Stimulated activated CD8-positive, alpha-beta memory T cell treated with anti-CD3 and anti-CD28 coated beads, Interleukin-15, amount 100 ng/mL, for 1 hour (primary cell): ENCODE measurements at places on chromosomes 11 and 22.

DNA sequence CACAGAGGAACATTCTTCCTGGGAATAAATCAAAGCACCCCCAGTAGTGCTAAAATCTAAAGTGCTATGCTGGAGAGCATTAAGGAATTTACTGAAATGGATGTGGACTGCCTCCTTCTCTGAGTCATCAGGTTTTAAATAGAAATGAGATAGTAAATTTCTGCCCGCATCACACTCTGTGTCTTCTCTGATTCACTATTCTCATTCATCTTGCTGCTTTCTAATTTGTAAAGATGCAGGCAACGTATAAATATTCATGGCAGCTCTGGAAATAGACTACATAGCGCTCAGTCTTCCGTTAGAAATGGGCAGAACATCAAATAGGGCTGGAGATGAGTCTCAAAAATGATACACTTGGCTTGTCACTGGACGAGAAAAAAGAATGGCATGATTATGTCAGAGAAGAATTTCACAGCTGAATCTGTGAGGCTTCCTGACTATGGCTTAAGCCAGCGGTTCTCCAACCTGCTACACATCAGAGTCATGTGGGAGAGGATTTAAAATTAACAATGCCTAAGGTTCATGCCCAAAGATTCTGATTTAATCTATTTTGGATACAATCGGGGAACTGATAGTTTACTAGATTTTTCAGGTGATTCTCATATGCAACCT is 178.2 kb downstream of the LRRC4C start:
- DNase-seq: no peak

GRCh38 chr22:39185601-39186012 is 33.1 kb upstream of the CBX7 start:
- no peak for DNase-seq

- DNase-seq: no peak
Observed at GRCh38 chr11:65506290-65506771, 7.5 kb downstream of the MALAT1 start.

GRCh38 chr11:518463-519202 is 11.6 kb upstream of the RNH1 start:
- DNase-seq: peak; percentile 67

DNA sequence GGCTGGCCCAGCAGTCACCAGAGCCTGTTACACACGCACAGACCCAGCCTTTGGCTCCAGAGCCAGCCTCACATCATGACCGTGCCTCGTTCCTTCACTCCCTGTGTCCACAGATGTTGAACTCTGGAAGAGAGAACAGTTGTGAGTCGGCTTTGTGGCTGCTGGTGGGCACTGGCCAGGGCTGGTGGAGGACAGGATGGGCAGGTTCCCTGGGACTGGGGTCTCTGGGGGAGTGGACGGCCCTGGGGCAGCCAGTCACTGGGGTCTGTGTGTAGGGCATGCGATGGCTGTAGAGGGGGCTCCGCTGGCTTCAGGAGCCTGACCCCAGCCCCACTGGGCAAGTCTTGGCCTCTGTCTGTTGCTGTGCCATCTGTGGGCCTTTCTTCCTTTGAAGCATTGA is 1070.1 kb downstream of the BRD1 start:
- DNase-seq: no peak

DNA sequence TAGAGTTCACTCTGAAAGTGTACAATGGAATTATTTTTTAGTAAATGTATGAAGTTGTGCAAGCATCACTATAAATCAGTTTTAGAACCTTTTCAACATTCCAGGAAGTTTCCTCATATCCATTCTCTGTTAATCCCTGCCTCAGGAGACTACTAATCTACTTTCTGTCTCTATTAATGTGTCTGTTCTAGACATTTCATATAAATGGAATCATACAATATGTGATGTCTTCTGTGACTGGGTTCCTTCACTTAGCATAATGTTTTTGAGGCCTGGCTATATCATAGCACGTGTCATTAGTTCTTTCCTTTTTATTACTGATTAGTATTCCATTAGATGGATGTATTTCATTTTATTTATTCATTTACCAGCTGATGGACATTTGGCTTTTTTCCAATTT is 17.1 kb downstream of the SYT9 start:
- DNase-seq: no peak

- no peak for DNase-seq
Observed at GRCh38 chr11:794013-794765, 3.9 kb downstream of the SLC25A22 start.

DNA sequence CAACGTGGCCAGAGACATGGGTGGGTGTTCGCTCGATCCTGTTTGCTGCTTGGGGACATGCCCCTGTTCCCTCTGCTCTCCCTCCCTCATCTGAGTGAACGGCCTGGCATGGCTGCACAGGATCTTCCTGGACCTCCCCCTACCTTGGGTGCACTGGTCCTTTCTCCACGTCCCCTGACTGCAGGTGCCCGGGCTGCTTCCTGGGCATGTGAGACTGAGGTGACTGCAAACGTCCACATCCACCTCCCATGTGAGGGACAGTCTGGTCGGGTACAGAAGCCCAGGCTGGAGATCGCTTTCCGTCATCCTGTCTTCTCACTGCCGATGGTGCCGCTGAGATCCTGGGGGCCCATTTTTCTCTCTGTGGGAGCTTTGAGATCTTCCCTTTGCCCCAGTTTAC is 11.8 kb downstream of the SULT4A1 start:
- DNase-seq: no peak

DNA sequence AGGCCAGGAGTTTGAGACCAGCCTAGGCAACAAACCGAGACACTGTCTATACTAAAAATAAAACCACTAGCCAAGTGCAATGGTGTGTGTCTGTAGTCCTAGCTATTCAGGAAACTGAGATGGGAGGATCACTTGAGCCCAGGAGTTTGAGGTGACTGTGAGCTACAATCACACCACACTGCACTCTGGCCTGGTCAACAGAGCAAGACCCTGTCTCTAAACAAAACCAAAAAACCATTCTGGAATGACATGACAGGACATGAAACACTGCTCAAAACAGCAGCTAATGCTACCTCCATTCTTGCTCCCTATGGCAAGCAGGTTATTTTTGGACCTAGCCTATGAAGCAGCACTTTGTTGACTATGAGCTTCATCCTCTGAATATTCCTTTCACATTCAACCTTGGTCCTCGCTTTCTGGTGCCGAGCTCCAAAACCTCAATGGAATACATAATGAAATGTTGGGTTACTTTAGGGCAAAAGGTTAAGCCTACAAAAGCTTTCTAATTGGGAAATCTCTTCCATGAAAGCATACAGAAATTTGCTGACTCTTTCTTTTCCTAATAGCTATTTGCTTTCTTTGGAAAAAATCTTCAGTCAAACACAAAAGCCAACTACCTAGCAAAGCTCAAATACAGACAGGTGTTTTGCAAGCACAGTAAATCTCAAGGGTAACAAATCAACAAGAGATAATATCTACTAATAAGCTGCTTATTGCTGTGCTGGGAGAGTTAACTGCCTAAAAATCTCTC is 21.1 kb downstream of the SIK3 start:
- no peak for DNase-seq

DNA sequence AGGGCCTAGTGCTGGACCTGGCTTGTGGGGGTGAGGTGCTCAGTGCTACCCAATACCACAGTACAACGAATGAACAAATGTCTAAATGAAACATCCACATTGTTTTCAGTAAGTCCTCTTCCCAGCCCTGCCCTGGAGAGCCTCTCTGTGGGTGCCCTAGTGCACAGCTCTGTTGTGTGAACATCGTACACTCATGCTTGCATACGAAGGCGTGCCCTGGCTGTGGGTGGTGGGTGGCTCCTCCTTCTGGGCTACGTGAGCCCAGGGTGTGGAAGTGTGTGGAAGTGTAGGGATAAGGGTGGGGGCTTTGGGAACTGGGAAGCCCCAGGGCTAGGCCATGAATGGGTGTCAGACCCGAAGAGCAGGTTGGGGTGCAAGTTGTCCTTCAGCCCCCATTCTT is 592 bp upstream of the NLRX1 start:
- DNase-seq: no peak

DNA sequence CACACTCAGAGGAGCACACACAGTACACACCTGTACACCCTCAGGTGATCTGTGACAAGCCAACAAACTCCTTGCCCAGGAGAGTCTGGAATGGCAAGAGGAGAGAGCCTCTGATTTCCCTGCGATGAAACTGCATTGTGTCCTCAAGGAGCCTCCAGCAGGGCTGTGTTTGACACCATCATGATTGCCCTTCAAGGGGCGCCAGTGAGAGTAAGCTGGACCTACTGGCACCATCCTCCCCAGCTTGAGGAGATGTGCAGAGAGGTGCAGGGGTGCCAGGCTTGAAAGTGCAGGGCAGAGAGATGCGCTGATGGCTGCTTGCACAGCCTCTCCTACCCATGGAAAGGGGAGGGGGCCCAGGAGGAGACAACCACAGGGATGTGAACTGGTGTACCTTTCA is 188.8 kb upstream of the CADM1 start:
- no peak for DNase-seq

- no peak for DNase-seq
Observed at GRCh38 chr22:47209547-47210023, 447.1 kb downstream of the TBC1D22A start.

- DNase-seq: no peak
Observed at GRCh38 chr11:2521733-2522630, 77.2 kb downstream of the KCNQ1 start.

DNA sequence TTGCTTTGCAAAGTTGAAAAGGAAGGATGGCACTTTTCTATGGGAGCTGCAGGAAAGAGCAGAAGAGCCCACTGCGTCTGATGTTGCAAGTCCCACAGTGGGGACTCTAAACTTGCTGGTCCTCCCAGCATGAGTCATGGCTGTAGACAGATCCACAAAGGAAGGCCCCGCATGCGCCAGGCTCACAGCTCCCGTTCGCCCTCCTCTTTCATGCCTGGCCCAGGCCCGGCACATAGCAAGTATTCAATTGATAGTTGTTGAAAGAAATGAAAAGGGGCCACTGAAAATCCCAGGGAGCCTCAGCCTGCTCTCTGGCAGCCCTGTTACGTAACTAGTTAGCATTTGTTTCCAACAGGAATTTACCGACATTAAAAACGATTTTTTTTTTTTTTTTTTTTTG is 18.9 kb downstream of the AP1B1 start:
- DNase-seq: no peak

GRCh38 chr11:92866679-92867282 is 102.7 kb upstream of the MTNR1B start:
- no peak for DNase-seq

- DNase-seq: no peak
Observed at GRCh38 chr22:30238661-30239487, 7.7 kb downstream of the LIF start.

DNA sequence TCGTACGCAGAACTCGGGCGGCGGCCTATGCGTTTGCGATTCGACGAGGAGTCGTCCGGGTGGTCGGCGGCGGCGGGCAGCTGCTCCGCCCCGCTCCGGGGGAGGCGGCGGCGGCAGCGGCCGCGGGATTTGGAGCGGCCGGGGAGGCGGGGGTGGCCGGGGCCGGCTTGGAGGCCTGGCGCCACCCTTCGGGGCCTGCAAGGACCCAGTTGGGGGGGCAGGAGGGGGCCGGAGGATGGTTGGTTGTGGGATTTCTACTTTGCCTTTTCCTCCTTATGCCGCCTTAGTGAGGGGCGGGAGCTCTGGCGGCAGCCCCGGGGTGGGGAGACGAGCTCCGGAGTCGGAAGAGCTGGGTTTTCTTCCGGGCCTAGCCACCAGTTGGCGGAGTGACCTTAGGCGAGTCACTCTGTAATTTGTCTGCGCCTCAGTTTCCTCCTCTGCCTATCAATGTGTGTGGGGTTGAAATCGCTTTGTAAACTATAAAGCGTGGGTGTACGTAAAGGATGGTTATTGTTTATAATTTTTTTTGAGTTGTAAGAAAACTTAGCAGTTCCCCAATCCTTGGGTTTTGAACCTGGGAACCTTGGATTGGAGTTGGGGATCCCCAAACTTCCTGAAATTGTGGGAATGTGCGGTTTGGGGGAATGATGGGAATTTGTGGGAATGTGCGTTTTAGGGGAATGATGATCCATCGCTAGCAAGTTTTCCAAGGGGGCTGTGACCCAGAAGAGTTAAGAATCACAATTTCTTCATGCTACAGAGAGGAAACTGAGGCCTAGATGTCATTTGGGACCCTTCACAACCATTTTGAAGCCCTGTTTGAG is 679 bp downstream of the TUG1 start:
- DNase-seq: peak; percentile 11

GRCh38 chr11:127790592-127790991 is 790.0 kb upstream of the KIRREL3 start:
- no peak for DNase-seq

DNA sequence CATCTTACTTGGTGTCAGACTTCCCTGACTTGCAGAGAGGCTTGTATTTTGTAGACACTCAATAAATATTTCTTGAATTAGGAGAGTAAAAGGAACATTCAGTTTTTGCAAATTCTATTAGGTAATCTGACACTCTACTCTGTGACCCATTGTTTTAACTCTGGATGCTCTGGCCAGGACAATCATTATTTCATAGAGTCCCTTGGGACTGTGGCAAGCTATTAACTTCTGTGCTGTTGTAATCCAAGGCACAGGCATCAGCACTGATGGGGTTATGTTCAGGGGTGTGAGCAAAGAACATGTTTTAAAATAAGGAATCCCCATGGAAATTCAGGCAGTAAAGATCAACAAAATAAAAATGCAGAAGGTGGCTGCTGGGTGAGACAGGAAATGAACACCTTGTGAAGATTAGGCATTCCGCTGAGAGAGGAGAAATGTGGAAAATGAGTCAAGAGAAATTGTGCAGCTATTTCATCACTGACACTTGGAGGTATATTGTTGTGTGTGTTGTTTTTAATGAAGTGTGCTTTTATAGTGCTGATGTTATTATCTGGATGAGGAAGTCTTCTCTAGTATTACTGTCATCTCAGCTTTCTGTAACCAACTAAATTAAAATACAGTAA is 175.2 kb downstream of the WNT11 start:
- DNase-seq: no peak

DNA sequence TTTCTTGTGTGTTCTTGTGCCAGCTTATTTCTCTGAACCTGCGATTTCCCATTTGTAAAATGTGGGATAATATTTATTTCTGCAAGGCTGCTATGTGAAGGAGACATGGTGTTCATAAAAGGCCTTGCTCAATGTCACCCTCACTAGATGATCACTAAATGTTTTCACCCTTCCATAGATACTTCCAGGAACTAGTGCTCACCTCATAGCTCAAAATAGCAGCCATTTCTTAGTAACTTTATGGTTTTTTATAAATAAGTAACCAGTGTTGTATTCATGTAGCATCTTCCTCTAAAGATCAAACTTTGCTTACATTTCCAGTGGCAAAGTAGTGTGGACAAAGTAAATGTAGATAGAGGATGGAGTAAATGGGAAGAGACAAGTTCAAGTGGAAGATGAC is 23.8 kb downstream of the SYTL2 start:
- no peak for DNase-seq

DNA sequence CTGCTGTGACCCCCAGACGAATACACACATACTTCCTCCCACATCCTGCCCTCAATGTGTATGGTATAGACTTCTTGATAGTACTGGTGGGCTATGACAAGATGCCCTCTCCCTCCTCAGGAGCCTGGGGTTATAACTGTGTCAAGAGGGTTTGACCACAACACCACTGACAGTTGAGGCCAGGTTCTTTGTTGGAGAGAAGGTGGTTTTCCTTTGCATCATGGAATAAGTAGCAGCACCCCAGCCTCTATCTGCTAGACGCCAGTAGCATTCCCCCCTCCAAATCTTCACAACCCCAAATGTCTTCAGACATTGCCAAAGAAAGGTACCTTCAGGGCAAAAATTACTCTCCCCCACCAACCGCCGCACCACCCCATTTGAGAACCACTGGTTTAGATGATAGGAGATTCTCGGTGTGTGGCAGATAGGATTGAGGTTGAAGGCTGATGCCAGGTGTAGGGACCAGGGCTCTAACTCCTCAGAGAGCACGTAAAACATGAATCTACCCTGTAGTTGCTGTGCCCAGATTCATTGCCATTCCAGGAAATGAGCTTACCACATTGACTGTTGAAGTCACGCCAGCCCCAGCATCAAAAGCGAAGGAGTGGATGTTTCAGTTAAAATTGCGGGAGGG is 5.5 kb upstream of the MYO18B start:
- no peak for DNase-seq
